ENCODE measurements at places on chromosomes 3 and 15.

- no peak for DNase-seq
These were observed 58.0 kb downstream of the GABRG3 start for GRCh38 chr15:27028858-27029477.

GRCh38 chr3:107884719-107885460, 205.9 kb downstream of the CD47 start:
- DNase-seq: peak; percentile 60

- DNase-seq: no peak
These were observed 197.6 kb upstream of the ZPLD1 start for GRCh38 chr3:102237181-102237580.

- DNase-seq: no peak
These were observed 88.5 kb upstream of the SKOR1 start for GRCh38 chr15:67736810-67737209.

GRCh38 chr15:68304589-68305337, 27.2 kb downstream of the FEM1B start:
- DNase-seq: no peak

DNA sequence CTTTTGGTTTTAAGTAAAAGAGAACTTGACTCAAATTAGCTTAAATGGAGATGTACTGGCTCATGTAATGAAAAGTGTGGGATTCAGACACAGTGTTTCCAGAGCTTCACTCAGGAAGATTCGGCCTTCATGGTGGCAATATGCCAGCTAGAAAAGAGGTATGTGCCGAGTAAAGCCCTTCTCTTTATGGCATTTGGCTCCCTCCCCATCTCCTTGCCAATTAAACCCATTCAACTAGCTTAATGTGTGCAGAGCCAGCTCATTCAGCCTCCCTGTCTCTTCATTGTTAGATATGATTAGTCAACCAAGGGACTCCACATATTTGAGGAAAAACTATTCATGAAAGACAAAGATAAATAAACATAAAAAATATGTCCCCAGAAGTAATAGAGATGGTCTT, 15.0 kb upstream of the TRANK1 start:
- no peak for DNase-seq

DNA sequence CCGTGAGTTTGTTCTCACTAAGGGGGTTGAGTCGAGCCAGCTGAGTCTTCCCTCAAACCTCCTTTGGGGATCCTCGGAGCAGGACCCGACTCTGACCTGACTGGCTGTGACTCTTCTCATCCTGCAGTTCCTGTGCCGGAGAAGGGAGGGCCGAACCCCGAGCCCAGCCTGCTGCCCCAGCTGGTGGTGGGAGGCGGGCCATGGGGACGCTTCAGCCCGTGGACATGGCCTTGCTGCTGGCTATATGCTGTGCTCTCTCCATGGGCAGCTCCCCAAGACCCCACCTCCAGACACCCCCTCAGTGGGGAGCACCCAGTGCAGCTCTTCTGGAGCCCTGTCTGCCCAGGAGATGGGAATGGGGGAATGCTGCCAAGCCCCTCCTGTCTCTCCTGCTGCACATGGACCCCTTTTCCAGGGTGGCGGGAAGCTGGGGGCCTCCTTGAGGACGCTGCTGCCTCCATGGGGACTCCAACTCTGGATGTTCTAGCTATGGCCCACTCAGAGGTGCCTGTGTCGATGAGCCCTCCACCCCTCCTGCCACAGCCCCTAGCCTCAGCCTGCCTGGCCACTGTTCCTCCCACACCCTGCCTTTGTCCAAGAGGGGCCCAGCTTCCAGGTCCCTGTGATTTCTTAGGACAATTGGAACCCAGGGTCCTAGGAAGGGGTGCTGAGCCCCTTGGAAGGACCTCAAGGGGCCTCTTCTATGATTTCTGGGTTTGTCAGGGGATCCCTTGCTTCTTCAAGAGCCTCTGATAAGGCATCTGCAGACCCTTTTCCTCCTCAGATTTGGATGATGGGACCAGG, 12.8 kb downstream of the C15orf39 start:
- no peak for DNase-seq

GRCh38 chr3:114005481-114005880, 50.8 kb downstream of the CCDC191 start:
- no peak for DNase-seq

- DNase-seq: peak; percentile 2
These were observed 28.6 kb upstream of the CLSTN2 start for GRCh38 chr3:139906418-139906817.

All from HCEC 1CT (cell line).